Bronchial epithelial cell (primary cell): ENCODE measurements at places on chromosomes 6 and 20.

- peak; percentile 94 for DNase-seq
These were observed 372.7 kb downstream of the CDKAL1 start for GRCh38 chr6:20906945-20907344.

- DNase-seq = no peak
These were observed 48.8 kb upstream of the KIF25 start for GRCh38 chr6:167948716-167949115.

- no peak for DNase-seq
These were observed 266.7 kb upstream of the FLRT3 start for GRCh38 chr20:14604143-14604542.

GRCh38 chr6:154370545-154370944 lies 13.9 kb upstream of the IPCEF1 start:
- DNase-seq = peak; percentile 29

- DNase-seq = no peak
These were observed 824.8 kb upstream of the FLRT3 start for GRCh38 chr20:15162079-15162647.

GRCh38 chr20:41173791-41174341 lies 36.5 kb downstream of the PLCG1 start:
- no peak for DNase-seq

- DNase-seq = no peak
These were observed 164.0 kb downstream of the GRM4 start for GRCh38 chr6:33981861-33982260.
